ENCODE measurements at places on chromosomes 12 and 14. TPM values are rescaled to one million over a fixed set of nuclear protein-coding genes. Genes with fewer than 3 reads are reported as not detected.

DNA sequence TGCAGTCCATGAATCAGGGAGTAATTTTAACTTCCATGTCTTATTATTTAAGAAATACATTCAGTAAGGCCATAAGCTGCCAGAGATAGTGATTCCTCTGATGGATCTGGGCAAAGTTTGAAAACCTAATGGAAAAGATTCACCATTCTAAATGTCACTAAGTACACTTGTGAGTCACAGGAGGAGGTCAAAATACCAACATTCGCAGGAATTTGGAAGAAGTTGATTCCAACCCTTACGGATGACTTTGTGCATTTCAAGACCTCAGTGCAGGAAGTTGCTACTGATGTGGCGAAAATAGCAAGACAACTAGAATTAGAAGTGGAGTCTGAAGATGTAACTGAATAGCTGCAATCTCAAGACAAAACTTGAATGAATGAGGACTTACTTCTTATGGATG, 69.8 kb downstream of the OSBPL8 start:
- no peak for DNase-seq

DNA sequence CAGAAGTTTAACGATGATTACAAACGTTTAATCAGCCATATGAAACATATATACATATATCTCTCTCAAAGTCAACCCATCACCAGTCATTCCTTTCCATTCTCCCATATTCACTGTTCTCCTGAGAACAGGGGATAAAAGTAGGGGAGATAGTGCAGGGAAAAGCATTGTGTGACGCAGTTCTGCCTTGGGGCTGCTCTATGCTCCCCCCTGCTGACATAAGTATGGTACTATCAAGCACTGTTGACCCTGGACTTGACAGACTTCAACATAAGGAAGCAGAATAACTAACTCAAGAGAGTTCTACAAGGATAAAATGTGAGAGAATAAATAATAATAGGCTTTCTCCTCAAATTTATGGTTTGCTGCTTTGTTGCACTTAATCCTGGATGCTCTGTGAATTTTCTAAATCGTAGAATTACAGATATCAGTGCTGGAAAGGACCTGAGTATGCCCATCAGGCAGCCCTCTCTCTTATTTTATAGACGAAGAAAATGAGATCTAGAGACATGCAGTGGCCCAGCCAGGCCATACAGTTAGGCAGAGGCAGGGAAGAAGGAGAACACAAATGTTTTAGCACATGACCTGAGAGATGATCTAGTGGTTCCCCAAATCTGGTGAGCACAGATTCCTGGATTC, 87.2 kb downstream of the SCN8A start:
- no peak for DNase-seq

Gene LUM
- 330 TPM for total RNA-seq

Gene TESPA1
- 3.2 TPM for total RNA-seq

DNA sequence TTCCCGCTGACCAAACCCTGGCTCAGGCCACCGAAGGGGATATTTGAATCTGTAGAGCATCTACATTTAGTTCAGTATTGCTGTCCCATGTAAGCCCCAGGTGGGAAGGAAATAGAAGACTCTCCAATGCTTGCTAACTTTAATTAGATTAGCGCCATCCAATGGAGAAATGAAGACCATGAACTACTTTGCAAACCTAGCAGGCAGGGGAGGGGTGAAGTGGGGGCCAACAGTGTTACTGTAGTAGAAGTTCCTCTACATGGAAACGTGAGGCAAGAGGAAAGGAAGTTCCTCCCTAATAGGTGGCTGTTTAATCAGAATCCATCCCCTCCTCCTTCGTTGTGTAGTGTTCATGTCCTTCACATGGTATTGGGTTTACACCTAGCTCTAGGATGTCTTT, 9.3 kb upstream of the DENND5B start:
- no peak for DNase-seq

Gene C12orf50
- total RNA-seq = not detected

DNA sequence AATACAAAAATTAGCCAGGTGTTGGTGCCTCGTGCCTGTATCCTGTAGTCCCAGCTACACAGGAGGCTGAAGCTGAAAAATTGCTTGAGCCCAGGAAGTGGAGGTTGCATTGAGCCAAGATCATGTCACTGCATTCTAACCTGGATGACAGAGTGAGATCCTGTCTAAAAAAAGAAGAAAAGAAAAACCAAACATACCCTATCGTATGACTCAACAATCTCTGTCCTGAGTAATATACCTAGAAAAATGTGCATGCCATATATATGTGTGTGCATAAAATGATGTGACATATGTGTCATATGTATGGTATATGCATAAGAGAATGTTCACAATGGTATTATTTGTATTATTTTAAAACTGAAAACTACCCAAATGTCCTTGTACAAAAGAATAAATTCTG, 261.5 kb upstream of the CLEC14A start:
- no peak for DNase-seq

- DNase-seq = peak; percentile 61
These were observed 93.3 kb downstream of the RFLNA start for GRCh38 chr12:124388038-124388671.

DNA sequence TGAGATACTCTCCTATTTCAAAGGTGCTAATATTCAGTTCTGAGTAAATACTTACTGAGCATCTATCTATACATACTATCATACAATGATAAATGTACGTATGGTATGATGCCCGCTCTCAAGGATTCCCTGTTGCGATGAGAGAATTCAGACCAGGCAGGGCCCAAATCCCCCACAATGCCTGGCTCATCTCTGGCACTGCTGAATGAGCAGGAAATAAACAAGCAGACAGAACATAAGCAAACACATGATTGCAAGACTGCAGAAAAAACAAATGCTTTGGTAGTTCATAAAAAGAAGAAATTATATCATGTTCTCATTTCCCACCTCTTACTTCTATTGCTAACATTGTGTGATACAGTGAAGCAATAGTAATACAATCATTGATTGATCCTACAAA, 77.2 kb upstream of the DUSP6 start:
- no peak for DNase-seq

Gene CACNB3
- 26.0 TPM for total RNA-seq

DNA sequence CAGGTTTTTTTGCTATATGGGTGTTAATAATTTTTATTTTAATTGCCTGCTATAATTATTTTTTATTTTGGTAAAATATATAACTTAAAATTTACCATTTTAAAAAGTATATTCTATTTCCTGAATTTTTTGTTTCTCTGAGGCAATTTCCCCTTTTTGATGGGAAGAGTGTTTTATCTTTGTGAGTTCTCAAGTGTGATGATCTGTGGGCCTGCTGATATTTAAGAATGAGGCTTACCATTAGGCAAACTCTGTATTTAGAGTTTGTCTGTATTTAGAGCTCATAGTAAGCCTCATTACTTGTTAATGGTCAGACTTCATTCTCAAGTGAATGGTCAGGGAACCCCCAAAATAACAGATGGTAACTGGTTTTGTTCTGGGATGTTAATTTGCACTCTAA, 48.0 kb downstream of the WNK1 start:
- DNase-seq = no peak

Gene RNF212B
- not detected for total RNA-seq

DNA sequence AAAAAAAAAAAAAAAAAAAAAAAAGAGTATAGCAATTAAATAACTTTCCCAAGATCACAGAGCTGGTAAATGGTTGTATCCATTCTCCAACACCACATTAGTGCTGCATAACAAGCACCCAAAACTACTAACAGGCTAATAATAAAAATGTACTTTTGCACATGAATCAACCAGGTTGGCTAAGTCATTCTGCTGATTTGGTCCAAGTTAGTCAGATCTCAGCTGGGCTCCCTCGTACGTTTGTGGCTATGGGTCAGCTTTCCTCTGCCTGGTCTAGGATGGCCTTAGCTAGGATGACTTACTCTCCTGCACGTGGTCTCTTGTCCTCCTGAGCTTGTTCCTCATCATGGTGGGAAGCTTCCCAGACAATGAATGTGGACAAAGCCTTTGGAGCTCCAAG, 7.9 kb upstream of the PLEKHG6 start:
- no peak for DNase-seq

GRCh38 chr14:88630565-88630964, 67.7 kb downstream of the ZC3H14 start:
- DNase-seq = no peak

DNA sequence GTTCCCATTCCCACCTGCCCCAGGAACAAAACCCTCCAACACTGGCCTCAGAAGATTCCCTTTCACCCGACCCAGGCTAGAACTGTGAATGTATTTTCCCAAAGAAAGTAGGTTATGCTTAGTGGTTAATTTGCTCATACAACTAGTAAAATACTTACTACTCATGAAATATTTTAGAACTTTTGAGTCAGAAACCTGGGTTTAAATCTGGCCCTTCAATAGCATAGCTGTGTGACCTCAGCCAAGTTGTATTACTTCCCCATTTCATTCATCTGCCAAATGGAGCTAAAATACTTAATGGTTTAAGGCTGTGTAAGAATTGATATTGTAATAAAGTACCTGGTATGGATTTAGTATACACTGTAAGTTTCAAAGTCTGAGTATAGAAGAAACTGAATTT, 69.1 kb upstream of the DNM1L start:
- DNase-seq = no peak

DNA sequence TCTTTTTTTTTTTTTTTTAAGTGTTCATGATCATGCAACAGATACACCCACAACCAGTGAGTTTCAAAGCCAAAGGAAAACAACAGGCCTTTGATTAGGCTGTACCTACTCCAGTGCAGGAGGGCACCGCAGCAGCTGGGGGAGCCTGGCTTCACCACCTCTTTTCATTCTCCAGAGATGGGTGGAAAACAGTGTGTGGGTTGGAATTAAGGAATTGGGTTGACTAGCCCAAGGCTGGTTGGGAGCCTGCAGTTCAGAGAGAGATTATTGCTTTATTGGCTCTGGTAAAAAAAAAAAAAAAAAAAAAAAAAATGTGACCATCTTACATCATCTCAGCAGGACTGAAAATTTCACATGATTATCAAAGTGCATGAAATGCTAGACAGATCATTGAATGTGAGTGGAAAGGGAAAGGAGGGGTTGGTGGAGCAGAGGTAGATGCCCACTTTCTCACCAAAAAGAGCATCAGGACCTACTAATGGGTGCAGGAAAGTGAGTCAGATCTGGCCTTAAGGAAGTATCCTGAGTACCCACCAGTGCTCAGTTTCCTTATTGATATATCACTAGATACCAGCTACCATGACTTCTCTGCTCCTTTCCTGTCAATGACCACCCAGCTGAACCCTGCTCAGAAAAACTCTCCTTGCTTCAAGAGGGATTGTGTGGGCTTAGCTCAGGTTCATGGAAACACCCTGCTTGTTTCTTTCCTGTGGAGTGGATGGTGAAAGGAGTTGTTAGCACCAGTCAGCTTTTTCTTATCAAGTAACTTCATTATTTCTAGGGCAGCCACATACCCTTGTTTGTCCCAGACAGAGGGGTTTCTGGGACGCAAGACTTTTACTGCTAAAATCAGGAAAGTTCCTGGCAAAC, 54.8 kb upstream of the DYRK2 start:
- DNase-seq = no peak

DNA sequence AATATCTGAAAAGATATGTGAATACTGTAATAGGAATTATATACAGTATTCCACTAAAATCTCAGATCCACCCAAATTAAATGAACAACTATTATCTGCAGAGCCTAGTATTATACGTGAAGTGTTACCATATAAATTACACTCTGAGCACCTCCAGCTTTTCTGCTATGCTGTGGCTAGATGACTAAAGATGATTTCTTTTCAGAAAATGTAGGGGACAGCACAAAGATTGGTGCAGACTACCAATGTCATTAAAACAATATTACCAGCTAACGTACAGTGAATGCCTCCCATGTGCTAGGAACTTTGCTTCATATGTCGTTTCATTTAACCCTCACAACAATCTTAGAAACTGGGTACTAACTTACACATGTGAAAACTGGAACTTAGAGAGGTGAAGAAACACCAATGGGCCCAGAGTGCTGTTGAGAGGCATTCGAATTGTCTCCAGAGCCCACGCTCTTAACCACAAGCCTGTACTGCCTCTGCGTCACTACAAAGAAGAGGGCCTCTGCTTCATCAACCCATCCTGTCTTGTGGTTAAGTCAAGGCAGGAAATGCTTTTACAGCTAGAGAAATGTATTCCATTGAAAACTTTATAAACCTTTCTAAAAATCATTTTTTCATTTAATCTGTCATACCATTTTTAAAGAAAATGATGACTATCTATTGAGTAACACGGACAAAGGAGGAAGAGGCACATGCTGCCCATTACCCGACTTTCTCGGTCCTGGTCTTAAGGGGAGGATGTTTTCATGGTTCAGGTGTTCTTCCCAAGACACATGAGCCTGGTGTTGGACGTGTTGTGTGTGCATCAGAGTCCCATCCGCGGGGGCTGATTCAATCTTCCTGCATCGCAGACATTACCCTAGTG, 1.3 kb downstream of the GPR65 start:
- no peak for DNase-seq

Gene FITM1
- not detected for total RNA-seq

DNA sequence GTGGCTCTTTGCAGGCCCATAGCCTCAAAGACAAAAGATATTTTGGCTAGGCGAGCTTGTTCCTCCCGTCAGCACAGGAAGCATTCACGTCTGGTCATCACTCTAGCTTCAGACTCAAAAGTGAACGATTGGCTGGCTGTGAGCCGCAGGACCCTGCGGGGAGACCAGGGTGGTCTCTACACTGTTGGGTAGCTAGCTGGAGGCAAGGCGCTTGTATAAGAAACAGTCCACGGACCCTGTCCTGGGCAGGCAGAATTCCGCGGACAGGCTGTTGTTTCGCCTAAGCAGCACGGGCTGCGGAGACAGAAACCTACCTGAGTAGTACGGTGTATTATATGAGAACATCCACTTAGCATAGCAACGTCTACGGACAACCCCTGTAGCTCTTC, 29.6 kb downstream of the WBP11 start:
- peak; percentile 56 for DNase-seq

GRCh38 chr14:34628681-34629135, 1.2 kb downstream of the SNX6 start:
- no peak for DNase-seq

GRCh38 chr12:107490010-107490409, 195.6 kb upstream of the PWP1 start:
- DNase-seq = no peak

DNA sequence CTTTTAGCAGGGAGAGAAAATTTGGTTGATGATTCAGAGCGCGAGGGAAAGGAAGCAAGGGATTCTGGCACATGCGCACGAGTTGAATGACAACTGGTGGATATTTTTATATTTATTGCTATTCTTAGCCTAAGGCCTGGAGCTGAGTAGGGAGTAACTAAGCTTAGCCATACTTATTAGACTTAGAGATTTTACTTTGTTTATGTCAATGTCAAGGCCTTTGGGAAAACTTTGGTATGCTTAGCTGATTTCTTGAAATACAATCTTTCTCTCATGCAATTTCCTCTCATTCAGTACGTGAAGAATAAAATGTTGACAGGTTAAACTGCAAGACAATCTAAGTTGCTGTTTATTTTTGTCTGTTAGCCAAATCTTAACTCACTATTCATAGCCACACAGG, 101.1 kb downstream of the CRADD start:
- DNase-seq = peak; percentile 53

- DNase-seq = no peak
These were observed 45.3 kb downstream of the LRP6 start for GRCh38 chr12:12221560-12221959.

Gene KCNC2
- not detected for total RNA-seq

Gene KRT74
- total RNA-seq = not detected

GRCh38 chr14:60485057-60485597, 736 bp downstream of the C14orf39 start:
- no peak for DNase-seq

GRCh38 chr12:129607756-129608155, 296.1 kb downstream of the TMEM132D start:
- DNase-seq = no peak

GRCh38 chr12:62632411-62632918, 165.8 kb downstream of the MON2 start:
- DNase-seq = peak; percentile 54

Gene LRP1-AS
- total RNA-seq = not detected

Measured in ovary (tissue), 10 donors.